ENCODE measurements at places on chromosomes 12 and 14. TPM values are rescaled to one million over a fixed set of nuclear protein-coding genes. Genes with fewer than 3 reads are reported as not detected.

The RERG gene
- 15.9 TPM for total RNA-seq

The DACT1 gene
- 3.7 TPM for total RNA-seq

The GPRC5D gene
- not detected for total RNA-seq

The MYH6 gene
- total RNA-seq = not detected

The KRT80 gene
- not detected for total RNA-seq

The PUS7L gene
- 10.3 TPM for total RNA-seq

The KRT73 gene
- not detected for total RNA-seq

The NDRG2 gene
- total RNA-seq = 120 TPM

The CD163 gene
- total RNA-seq = 943 TPM

The LRRK2 gene
- 16.3 TPM for total RNA-seq

The REM2 gene
- total RNA-seq = 0.39 TPM

The NFE2 gene
- 4.9 TPM for total RNA-seq

The PPFIA2 gene
- total RNA-seq = 2.7 TPM

The HAL gene
- 2.5 TPM for total RNA-seq

The C12orf50 gene
- total RNA-seq = 0.13 TPM

The CACNB3 gene
- total RNA-seq = 13.2 TPM

The FGF6 gene
- total RNA-seq = not detected

The STYK1 gene
- total RNA-seq = not detected

The LALBA gene
- not detected for total RNA-seq

The SLC5A8 gene
- total RNA-seq = not detected

The DIO3 gene
- 6.4 TPM for total RNA-seq

The DAZAP2 gene
- total RNA-seq = 159 TPM

The GALNT4 gene
- total RNA-seq = 6.7 TPM

The ADCK1 gene
- total RNA-seq = 9.0 TPM

The SYNDIG1L gene
- not detected for total RNA-seq

The ARMH4 gene
- total RNA-seq = 3.4 TPM

The MLF2 gene
- total RNA-seq = 145 TPM

The TMEM233 gene
- total RNA-seq = 1.3 TPM

The AHNAK2 gene
- 15.7 TPM for total RNA-seq

The ETFRF1 gene
- 20.4 TPM for total RNA-seq

The CLSTN3 gene
- 15.4 TPM for total RNA-seq

The VPS33A gene
- total RNA-seq = 15.2 TPM

The OR6C75 gene
- total RNA-seq = not detected

The CLMN gene
- total RNA-seq = 47.4 TPM

The BCL11B gene
- 0.67 TPM for total RNA-seq

The MMP14 gene
- 273 TPM for total RNA-seq

The PLEKHD1 gene
- 0.19 TPM for total RNA-seq

The ATL1 gene
- total RNA-seq = 3.6 TPM

The CERS5 gene
- 46.5 TPM for total RNA-seq

The JPH4 gene
- total RNA-seq = 1.1 TPM

The NPAS3 gene
- total RNA-seq = 3.6 TPM
